ENCODE measurements at places on chromosomes 1 and 21.

GRCh38 chr1:225816643-225817538 is 7.0 kb downstream of the EPHX1 start:
- DNase-seq: no peak

GRCh38 chr1:180571832-180572636 is 13.3 kb downstream of the OVAAL start:
- peak; percentile 3 for DNase-seq

GRCh38 chr21:26759731-26760130 is 85.5 kb downstream of the ADAMTS1 start:
- DNase-seq: no peak

GRCh38 chr21:44989537-44989886 is 49.7 kb downstream of the SLX9 start:
- no peak for DNase-seq

- DNase-seq: no peak
Observed at GRCh38 chr1:199269241-199269640, 630.4 kb downstream of the PTPRC start.

- DNase-seq: peak; percentile 95
Observed at GRCh38 chr1:209768354-209768774, 12.5 kb downstream of the TRAF3IP3 start.

DNA sequence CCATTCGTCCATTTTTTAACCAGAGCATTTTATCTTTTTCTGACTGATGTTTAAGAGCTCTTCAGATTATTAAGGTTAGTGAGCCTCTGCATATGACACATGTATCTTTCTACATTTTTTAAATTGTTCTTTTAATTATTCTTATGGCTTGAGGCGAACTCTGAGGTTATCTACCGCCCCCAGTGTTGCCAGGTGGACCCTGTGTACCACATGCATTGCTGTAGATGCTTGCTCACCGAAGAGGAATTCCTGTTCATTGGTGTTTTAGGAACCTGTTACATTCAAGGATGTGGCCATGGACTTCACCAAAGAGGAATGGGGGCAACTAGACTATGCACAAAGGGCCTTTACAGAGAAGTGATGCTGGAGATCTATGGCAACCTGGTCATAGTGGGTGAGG is 31.8 kb downstream of the ZNF684 start:
- no peak for DNase-seq

DNA sequence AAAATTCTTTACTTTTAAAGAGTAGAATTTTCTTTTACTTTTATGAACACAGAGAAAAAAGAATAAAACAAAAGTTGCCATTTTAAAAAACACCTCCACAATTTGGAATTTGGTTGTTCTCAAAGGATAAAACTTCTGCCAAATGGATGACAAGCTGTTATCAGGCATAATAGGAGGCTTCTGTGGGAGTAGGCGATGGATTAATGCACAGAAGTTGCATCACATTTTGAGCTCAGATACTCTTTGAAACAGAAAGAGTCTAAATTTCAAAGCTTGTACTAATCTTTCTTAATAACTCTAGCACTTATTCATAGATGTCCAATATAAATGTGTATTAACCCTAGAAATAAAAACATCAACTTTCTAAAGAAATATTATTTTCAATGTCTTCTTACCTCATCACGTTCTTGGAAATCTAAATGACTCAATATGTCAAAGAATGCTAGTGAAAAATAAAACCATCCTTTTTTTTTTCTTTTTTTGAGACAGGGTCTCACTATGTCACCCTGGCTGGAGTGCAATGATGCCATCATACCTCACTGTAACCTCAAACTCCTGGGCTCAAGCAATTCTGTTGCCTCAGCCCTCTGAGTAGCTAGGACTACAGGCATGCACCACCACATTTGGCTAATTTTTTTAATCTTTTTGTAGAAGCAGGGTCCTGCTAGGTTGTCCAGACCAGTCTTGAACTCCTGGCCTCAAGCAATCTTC is 112.8 kb upstream of the USP25 start:
- no peak for DNase-seq

DNA sequence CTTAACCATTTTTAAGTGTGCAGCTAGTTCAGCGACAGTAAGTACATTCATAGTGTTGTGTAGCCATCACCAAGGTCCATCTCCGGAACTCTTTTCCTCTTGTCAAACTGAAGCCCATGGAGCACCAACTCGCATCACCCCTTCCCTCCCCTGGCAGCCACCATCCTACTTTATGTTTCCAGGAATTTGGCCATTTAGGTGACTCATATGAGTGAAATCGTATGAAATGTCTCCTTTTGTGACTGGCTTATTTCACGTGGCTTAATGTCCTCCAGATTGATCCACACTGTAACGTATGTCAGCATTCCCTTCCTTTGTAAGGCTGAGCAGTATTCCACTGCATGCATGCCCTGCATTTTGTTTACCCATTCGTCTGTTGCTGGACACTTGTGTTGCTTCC is 2.5 kb downstream of the COL6A2 start:
- DNase-seq: no peak

DNA sequence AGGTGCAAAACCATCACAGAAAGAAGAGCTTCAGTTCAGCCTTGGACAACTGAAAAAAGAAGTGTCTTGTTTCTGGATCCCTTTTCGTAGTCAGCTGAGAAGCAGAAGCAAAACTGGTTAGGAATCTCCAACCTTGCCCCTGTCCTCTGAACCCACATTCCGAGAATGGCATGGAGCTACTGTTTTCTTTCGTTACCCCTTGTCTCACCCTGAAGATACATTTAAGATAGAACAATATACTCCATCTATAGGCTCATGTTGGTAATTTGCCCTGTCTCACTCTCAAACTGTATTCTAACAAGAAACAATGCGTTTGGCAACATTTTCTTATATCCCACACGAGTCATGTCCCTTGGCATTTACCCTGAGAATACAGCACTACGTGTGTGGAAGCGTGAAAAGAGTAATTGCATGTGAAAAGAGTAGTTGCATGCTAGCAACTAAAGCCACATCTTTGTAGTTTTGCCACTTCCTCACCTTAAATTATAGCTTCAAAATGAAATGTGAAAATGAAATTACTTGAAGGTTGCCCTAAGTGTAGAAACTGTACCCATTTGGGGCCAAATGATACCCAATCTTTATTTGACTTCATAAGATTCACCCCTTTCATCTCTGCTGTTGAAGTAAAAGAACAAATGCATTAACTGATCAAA is 5.3 kb downstream of the SLAMF7 start:
- no peak for DNase-seq

All from NB4 (cell line).